ENCODE measurements at places on chromosomes 11 and 22.

DNA sequence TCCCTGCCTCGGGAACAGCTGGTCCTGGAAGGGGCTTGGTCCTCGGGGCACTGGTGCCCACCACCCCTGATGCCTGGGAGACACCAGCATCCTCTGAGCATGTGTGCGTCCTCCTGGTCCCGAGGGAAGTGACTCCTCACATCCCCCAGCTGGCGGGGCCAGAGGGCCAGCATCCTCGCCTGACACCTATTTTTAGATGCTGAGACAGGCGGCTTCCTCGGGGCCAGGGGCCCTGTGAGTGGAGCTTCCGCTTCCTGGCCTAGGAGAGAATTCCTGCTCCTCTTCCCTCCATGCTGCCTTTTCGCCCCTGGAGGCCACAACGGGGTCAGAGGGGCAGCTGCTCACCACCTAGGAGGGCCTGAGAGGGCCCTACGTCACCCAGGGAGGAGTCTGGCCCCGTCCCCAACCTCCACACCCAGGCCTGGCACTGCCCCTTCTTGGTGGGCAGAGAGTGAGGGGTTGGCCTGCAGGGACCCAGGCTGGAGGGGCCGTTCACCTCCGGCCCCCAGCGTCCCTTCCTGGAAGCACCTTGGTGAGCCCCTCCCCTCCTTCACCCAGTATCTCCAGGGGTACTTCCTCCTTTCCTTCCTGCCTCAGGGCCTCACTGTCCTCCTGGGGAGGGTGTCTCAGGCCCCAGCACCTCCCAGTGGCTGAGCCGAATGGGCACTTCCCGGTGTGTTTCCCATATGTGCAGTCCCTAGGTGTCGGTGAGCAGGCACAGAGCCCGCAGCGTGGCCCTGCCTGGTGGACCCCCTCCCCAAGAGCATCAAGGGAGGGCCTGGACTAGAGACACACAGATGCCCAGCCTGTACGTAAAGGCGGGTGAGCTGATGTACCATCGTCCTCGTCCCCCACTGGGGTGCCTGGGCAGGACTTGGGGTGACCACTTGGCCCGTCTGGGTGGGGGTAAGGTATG is 6.1 kb downstream of the CD81 start:
- no peak for DNase-seq

- DNase-seq: no peak
Measured at GRCh38 chr11:114348200-114349191, 51.8 kb downstream of the C11orf71 start.

GRCh38 chr11:104699981-104700380 is 198.3 kb downstream of the CASP12 start:
- no peak for DNase-seq

DNA sequence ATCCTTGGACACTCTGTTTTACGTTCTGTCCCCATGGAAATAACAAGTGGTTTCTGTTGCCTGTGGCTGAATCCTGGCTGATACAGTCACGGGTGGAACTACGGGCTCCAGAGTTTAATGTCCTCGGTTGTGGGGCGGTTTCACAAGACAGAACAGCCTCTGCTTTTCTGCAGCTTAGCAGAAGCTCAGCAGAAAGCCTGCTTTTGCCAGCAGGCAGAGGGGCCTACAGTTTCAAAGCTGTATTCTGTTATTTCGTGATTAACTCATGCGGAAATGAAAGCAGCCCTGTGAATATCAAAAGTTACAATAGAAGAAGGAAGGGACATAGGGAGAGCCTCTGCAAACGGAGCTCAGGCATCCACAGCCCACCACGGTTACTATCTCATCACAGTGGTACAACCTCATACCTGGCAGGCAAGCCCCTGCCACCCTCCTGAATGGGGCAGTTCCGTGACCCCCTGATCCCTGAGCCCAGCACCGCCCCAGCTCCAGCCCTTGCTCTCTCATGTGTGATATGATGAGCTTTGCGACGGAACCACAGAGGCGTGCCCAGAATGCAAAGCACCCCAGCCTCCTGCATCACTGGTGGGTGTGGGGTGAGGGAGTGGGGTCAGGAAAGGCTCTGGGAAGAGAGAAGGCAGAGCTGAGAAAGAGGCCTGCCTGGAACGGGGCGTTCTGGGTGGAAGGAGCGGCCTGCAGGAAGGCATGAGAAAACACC is 360.6 kb downstream of the BRD1 start:
- DNase-seq: no peak

GRCh38 chr11:3845246-3845645 is 4.5 kb upstream of the RHOG start:
- no peak for DNase-seq

DNA sequence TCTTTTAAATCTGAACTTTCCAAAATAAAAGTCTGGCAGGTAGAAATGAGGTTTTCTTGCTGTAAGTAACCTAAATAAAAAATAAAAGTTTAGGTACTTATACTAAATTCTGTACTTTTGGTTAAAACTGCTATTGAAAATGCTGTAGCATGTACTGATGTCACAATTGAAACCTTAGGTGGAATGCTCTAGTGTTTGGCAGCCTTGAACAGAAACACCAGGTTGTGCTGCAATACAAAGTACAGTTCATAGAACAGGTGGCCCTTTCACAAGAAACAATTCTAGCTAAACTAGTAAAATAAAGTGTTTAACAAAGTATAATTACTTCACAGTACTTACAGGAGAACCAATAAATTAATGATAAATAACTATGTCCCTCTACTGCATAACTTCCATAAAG is 25.1 kb downstream of the NPAT start:
- DNase-seq: no peak

DNA sequence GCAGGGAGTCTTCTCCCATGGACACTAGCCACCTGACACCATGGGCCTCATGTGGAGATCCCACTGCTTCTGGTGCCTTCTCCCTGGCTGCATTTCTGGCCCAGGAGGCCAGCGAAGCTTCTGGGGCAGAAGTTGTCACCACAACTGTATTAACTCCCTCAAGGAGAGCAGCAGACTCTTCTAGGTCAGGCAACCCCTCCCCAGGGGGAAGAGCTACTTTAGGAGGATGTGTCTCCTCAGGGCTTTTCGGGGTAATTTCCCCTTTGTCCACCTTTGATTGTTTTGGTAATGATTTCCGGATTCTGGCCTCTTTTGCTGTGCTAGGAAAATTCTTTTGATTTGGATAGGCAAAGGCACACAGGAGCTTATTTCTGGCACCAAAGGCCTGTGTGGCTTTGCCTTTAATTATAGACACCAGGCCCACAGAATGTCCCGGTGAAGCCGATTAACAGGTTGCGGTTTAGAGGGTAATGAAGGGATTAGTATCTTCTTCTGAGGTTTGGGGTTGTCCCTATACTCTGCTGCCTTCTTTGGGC is 8.9 kb upstream of the UCP2 start:
- DNase-seq: no peak

- DNase-seq: no peak
Measured at GRCh38 chr22:27616033-27616432, 185.5 kb downstream of the MN1 start.

DNA sequence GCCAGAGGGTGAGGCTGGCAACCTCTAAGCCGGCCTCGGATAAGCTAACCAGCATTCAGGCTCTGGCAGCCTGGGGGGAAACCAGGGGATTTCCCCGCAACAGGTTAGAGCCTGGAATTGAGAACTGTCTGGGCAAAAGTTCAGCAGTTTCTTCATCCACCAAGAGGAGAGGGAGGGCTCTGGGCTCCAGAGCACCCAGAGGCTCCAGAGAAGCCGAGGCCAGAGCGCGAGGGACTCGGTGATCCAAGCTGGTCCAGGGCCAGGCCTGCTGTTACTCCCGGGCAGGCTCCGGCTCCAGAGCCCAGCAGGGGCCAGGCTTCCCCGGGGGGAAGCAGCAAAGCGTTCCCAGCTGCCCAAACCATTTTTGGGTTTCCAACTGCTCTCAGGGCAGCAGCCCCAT is 13.3 kb upstream of the SH3BP1 start:
- DNase-seq: no peak

GRCh38 chr11:76802151-76802550 is 19.0 kb downstream of the TSKU start:
- no peak for DNase-seq

DNA sequence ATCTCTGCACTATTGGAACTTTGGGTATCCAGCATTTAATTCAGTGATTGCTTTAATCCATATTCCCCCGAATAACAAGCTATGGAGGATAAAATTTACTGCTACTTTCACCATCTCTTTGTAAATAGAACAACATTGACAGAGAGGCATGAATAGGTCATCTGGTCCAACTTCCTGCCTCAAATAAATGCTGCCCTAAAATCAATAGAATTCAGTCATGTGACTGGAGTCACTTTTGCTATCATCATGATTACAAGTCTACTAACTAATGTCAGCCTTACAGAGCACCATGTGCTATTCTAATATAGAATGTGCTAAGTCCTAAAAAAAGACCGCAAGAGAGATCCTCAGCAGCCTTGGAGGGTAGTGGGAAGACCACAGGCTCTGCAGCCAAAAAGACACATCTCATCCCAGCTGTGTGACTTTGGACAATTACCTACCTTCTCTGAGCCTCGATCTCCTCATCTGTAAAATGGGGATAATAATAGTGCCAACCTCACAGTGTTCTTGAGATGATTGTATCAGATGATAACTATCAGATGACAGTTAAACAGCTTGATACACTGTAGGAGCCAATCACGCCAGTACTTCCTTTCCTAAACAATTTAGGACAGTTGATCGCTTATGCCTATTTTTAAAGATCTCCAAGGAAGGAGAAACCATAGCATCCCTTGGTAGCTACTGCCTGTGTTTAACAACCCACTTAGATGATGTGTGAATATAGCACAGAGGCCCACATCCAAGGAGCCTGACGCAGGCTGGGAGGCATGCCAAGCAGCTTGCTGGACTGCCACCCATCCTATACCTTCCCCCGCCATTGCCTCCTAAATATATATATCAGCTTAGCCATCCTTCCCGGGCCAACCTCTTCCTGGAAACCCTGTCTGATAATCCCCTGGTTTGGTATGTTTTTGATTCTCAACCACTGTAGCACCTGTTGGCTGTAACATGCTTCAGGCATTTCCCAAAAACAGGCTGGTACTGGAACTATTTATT is 77.3 kb upstream of the PHF21A start:
- DNase-seq: no peak

GRCh38 chr22:19115628-19116027 is 6.6 kb downstream of the DGCR2 start:
- DNase-seq: no peak

- no peak for DNase-seq
Measured at GRCh38 chr11:73325036-73325981, 17.2 kb downstream of the ARHGEF17 start.

DNA sequence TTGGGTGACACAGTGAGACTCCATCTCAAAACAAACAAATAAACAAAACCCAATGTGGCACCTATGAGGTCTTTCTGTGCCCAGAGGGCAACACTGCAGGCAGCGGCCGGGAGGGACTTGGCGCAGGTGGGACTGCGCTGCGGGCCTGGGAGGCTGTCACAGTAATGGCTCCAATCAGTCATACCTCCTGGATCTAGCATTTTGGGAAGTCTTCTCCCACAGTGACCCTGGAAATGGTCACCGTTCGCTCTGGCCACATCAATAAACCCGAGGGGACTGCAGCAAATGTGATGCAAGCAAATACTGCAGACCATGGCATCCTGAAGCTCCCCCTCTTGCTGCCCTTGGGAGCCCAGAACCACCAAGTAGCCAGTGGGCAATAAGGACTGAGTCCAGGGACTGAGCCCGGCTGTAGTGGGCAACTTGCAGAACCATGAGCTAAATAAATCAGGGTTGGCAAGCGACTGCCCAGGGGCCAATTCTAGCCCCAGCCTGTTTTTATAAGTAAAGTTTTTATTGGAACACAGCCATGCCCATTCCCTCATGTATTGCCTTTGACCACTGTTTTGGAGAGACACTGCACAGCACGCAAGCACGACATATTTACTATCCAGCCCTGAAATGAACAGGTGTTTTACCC is 15.4 kb downstream of the SHANK2 start:
- DNase-seq: no peak

GRCh38 chr11:46134061-46134460 is 12.8 kb upstream of the PHF21A start:
- DNase-seq: no peak

DNA sequence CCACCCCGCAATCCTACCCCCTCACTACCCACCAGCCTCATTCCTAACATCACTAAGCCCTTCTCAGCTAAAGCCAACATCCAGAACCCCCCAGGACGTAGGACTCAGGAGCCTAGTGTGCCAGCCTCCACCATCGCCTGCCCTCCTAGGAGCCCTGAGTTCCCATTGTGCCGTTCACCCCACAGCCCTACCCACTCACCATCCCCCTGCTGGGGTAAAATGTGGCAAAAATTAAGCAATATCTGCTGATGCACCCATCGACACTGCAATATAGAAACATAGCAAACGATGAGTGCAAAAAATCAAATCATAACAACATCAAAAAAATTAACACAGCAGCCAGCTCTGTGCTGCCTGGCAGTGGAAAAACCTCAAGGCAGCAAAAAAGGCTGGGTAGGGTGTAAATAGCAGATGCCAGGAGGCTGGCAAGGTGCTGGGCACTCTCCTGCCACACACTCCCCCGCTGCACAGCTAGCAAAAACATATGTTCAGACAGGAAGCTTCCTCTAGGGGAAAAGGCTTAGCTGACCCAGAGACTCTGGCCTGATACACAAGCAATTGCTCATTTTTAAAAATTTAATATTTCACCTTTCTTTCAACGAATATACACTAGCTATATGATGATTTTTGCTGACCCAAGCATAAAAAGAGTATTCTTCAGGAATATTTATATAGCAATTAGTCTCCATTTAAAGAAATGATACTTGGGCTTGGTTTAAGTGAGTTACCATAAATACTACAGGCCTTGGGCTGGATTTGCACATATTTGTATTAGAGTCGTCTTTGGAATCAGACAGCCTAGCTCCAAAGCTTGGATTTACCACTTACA is 33.8 kb downstream of the PRDM10 start:
- no peak for DNase-seq

DNA sequence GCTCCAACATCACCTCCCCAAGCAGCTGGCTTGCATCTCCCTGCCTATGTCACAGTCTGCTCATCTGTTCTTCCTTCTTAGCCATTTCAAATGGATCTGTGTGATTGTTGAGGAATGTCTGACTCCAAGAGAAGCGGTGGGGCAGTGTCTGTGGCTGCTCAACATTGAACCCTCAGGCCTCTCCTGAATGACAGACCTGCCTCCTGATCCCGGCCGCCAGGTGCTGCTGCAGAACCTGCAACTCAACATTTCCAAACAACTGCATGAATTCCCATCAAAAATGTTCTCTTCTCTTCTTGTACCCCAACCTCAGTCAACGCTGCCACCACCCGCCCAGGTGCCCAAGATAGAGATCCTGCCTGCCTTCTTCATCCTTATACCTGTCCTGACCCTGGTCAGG is 132.5 kb downstream of the FBXO7 start:
- DNase-seq: no peak

DNA sequence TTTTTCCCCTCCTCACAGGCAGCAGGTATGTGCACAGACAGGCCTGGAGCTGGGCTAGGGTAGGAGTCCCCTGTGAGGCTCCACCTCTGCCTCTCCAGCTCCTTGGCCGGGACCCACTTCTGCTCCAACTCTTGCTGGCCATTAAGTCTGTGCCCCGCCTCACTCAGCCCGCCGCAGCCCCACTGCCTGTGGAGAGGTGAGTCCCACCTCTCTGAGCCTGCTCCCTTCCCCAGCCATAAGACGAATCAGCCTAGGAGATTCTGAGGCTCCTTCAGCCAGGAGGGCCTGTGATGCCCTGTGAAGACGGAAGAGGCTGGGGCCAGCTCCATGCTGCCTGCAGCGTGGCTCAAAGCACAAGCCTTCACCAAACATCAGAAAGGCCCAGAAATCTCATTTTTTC is 23.0 kb downstream of the TSKU start:
- DNase-seq: no peak

Measured in cortex of kidney (tissue), 1 donor.